AG08395 (cell line): ENCODE measurements at places on chromosomes 11 and 22.
A peak's percentile ranks its signal among the peaks of the same experiment; 100 is the strongest.

- no peak for DNase-seq
These were observed 101.7 kb downstream of the SGSM3 start for GRCh38 chr22:40472051-40472450.

DNA sequence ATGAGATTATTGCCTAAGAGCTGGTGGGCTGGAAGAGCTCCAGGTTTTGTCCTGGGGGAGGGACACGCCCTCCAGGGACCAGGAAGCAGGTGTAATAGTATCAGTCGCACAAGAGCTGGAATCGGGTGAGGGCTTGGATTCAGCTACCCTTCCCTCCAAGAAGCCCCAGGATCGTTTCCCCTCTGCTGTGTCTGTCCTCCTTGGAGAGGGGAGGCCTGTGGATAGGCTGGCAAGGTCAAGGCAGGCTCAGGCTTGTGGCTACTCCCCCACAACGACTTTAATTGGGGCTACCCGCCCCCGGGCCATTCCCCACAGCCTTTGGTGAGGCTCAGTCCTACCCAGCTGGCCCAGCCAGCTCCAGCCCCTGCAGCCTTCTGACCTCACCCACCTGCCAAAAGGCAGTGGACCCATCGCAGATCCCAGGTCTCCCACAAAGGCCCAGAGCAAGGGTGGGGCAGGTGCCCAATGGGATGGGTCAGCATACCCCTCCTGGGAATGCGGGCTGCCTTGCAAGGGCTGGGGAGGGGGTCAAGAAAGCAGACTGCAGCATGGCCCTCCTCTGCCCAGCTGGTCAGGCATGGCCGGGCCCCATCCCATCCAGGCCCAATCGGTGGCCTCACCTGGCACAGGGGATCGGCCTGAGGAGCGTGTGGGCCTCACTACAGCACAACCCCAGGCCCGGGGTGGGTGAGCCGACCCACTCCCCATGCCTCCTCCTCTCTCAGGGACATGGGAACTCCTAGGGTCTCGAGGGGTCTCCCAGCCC, 1.0 kb downstream of the CTSD start:
- peak; percentile 32 for DNase-seq

GRCh38 chr11:69295995-69296889, 2.3 kb downstream of the MYEOV start:
- DNase-seq, result peak; percentile 78

- DNase-seq, result no peak
These were observed 1.9 kb downstream of the KCNJ5 start for GRCh38 chr11:128892866-128893565.

DNA sequence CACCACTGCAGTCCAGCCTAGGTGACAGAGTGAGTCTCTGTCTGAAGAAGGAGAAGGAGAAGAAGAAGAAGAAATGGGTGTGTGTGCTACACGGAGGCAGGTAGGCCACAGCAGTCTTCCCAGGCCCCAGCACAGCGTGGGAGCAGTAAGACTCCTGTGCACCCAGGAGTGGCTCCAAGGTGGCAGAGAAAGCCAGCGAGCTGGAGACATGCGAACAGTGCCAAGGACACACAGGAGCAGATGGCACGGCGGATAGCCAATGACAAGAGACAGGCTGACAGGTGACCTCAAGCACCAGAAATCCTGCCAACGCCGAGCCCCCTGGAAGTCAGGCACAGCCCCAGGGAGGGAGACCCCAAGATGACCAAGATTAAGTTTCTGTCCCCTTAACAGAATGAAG, 9.0 kb upstream of the SCGB1A1 start:
- DNase-seq, result no peak

DNA sequence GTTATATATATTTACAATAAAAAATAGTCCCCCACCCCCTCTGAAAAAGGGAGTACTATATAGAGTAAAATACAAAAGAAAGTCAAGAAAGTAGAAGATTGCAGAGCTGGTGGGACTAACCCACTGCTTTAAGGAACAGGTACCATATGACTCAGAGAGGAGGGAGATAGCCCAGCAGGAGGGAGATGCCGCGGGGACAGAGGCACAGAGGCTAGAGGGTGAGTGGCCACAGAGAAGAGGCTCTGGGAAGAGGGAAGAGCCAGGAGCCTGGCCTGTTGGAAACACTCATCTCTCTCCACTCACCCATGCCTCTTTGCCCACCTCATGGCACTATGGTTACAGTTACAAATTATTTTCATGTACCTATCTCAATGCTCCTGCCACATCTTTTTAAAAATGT, 53.6 kb upstream of the LYVE1 start:
- no peak for DNase-seq

DNA sequence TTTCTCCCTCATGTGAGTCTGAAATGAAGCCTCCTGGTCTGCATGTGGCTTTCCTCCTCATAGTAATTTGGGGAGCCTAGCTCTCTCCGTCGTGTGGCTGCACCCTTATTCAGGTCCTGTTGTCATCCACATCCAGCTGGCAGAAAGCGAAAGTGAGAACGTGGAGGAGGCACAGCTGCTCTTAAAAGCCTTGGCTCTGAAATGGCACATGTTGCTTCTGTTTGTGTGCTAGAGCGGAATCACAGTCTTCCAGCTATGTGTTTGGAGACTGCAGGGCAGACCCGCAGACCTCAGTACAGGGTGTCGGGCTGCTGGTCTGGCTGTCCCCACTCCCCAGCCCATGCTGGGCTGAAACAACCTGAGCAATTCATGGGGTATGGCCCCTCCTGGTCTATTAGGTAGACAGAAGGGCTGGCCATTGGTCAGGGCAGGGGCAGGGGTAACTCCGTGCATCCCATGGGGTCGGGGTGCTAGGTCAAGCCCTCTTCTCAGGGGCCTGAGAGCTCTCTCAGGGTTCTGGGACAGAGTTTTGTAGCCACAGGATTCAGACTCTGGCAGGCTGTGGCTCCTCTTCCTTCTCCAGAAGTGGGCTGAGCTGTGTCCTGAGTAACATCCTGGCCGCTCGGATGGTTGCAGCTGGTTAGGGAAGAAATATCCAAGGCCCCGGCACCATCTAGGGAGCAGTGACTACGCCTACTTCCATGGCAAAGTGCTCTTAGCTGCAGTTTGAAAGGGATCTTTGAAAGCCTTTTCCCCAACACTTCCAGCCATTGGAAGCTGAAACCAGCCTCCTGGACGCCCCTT, 50.6 kb downstream of the C11orf96 start:
- DNase-seq, result peak; percentile 27

DNA sequence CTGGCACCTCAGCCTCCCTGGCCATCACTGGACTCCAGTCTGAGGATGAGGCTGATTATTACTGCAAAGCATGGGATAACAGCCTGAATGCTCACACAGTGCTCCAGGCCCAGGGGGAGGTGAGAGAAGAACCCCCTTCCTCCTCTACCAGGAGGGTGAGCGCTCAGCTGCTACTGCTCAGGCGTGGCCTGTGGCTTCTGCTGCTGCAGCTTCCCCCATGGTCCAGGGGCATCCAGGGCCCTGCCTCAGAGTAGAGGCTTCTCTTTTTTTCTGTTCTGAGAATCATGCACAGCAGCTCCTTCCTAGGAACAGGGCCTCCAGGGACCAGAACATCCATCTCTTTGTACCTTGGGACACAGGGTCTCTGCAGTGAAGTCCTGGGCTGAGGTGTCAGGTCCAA, 83.1 kb downstream of the VPREB1 start:
- no peak for DNase-seq

GRCh38 chr11:27718346-27718862, 18.1 kb upstream of the BDNF start:
- peak; percentile 88 for DNase-seq

GRCh38 chr11:113465786-113466185, 9.4 kb downstream of the DRD2 start:
- no peak for DNase-seq

GRCh38 chr22:50204571-50204970, 3.8 kb downstream of the SELENOO start:
- no peak for DNase-seq

DNA sequence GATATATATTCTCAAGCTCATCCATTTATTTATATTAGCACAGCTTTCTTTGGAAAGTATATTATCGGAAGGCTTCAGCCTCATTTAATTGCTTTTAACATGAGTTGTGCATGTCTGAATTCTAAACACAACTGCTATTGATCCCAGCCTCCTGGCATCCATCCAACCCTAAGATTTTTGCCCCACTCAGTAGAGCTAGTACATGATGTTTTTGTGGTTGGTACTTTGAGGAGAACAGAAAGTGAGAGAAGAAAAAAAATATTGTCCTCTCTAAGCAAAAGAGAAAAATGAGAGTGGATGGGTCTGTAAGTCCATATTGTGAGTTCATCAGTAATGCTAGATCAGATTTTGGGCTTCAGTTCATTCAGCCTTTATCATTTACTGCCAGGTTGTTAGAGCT, 198.7 kb downstream of the DDX10 start:
- no peak for DNase-seq

GRCh38 chr11:18671246-18671645, 27.3 kb upstream of the TMEM86A start:
- no peak for DNase-seq

DNA sequence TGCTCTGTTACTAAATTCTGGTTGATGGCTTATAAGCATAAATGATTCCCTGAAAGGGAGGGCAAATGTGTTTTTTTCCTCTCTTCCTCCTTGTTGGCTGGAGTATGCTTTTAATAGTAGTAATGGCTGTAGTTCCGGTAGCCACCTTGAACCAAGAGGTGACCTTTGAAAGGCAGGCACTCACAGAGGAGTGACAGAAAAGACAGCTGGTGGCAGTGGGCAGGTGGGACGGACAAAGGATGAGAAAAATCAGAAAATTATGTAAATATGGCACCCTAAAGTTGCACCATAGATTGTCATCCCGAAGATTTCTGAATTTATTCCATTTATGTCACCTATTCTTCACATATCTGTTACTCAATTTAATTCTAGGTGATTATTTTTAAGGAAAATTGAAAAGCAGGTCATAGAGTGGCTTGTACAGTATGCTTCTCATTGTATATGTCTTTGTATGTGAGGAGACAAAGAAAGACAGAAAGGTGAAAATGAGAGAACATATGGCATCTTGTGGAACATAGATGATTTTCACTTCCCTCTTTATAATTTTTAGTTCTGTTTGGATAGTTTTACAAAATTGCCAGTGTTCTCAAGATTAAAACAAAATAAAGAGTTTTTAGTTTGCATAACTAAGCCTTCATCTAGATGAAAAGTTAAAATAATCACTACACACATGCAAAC, 17.0 kb downstream of the CASP12 start:
- DNase-seq, result no peak

- no peak for DNase-seq
These were observed 2.6 kb upstream of the SLC22A24 start for GRCh38 chr11:63146581-63146980.

DNA sequence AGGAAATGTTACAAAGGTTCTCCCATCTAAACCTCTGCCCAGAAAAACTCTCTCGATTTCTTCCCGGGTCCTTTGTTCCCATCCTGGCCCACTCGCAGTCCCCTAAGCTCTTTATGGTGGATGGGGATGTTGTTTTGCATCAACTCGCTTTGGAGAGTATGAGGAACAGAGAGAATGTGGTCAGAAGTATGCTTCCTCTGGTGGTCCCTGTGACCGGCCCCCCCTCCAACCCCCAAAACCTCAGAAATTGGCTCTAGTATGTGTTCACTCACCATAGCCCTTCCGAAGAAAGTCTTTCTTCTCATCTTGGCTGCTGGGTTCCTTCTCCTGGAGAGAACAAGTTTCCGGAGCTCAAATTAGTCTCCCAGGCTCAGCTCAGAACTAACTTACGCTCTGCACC, 54.4 kb downstream of the GRAMD1B start:
- DNase-seq, result no peak

- DNase-seq, result no peak
These were observed 1448.3 kb downstream of the BRD1 start for GRCh38 chr22:48379371-48379770.

- DNase-seq, result no peak
These were observed 6.1 kb downstream of the MAP4K2 start for GRCh38 chr11:64796757-64797541.

GRCh38 chr11:77446911-77447629, 26.8 kb downstream of the PAK1 start:
- no peak for DNase-seq

- no peak for DNase-seq
These were observed 3.6 kb upstream of the PHOX2A start for GRCh38 chr11:72247584-72247983.

DNA sequence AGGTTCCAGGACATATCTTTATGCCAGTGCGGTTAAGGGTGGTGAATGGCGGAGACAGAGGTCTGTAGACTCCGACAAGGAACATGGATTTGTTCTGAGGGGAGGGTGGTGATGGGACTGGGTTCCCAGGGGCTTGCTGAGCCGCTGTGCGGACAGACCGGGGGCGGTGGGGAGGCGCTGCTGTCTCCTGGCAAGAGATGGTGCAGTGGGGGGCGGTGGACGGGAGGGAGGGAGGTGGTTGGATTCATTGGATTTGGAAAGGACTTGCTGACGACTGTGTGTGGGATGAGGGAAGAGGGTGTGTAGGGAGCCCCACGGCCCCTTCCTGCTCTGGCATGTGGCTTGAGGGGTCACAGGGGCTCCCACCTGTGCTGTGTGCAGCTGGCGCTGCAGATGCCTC, 43.2 kb downstream of the FLRT1 start:
- DNase-seq, result no peak

GRCh38 chr22:35601743-35602615, 15.2 kb downstream of the MB start:
- peak; percentile 86 for DNase-seq

DNA sequence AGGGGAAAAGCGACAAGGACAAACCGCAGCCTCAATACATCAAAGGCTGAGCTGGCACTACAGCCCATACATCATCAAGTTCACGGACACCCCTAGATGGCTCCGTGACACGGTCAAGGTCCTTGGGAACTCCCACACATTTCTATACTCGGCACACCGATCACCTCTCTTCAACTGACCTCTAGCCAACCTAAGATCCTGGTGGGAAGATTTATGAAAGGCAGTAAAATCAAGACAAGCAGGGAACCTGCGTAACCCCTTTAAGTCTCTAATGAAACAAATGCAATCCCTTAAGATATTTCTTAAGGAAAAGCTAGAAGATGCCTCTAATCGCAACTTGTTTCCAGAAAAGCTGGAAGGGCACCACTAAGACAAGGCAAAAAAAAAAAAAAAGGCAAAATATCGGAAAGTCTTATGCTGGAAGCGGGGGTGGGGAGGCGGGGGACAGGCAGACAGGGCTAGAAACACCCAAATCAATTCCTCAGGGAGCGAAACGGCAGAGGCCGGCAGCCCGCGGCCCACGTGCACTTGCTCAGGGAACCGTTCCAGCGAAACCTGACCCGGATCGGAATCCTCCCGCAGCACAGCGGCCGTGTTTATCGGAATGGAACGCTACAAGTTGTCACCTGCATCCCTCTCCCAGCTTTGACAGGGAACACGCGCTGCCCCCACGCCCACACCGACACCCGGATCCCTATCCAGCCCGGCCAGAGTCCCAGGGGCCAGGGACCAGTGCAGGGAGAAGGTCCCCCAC, 1.4 kb downstream of the ARHGAP20 start:
- peak; percentile 20 for DNase-seq

GRCh38 chr11:104015649-104016415, 20.6 kb upstream of the DDI1 start:
- no peak for DNase-seq

DNA sequence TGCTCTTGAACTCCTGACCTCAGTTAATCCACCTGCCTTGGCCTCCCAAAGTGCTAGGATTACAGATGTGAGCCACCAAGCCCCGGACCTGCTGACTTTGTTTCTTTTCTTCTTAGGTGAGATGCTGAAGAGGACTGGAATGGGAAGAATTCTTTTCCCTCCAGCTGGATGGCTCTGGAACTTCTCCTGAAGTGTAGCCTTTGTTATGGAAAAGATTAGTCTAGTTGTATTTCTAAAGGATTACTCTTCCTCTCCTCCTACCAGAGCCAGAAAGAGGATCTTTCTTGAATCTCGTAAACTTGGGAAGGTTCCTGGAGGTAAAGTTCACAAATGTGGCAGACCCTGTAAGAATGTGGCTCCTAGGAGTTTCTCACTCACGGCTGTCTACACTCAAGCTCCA, 95.4 kb upstream of the LARGE1 start:
- no peak for DNase-seq

- DNase-seq, result no peak
These were observed 107.7 kb upstream of the DDI1 start for GRCh38 chr11:103928802-103929161.
